T-helper 1 cell (primary cell): ENCODE measurements at places on chromosomes 7 and 10.

- peak; percentile 9 for DNase-seq
These were observed 9.5 kb downstream of the RNF32 start for GRCh38 chr7:156650042-156650441.

DNA sequence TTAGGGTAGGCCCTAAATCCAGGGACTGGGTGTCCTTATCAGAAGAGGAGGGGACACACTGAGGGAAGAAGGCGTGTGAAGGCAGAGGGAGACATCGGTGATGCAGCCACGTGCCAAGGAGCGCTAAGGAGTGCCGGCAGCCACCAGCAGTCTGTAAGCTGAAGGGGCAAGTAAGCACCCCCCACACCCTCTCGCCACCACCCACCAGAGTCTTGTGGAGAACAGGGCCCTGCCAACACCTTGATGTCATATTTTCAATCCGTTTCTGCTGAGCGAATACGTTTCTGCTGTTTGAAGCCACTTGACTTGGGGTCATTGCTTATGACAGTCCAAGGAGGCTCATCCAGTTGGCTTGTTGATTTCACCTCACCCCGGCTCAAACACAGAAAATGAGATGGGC is 37.9 kb downstream of the RGS10 start:
- no peak for DNase-seq

DNA sequence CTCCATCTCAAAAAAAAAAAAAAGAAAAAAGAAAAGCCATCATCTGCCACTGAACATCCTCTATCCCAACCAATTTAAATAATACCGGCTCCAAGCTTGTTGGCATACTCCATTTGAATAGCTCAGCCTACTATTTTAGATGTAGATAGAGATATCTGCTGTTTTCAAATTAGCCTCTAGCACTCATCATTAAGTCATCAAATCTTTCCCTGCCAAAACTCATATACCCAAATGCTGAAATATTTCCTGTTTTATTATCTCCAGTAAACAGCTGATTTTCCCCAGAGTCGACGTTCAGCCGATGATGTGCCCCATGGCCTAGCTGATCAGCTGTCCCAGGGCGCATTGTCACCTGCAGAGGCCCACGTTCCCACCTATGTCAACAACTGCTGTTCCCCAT is 34.5 kb upstream of the FRMD4A start:
- no peak for DNase-seq

- no peak for DNase-seq
These were observed 106.3 kb downstream of the GRK5 start for GRCh38 chr10:119313644-119314043.

DNA sequence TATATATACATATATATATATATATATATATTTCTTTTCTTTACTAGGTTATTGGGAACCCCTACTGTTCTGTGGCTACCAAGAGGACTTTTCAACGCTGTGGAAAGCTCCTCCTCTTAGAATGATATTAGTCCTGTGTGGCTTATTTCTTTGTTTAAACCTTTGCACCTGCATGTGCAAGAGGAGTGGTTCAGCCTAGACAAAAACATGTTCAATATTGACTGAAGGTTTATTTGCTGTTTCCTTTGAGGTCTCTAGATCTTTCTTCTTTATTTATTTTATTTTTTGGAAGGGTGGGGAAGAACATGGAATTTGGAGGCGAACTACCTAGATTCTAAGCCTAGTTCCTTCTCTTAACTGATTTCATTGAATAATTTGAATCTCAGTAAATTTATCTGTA is 118.1 kb downstream of the GNAT3 start:
- no peak for DNase-seq

- DNase-seq = no peak
These were observed 252.7 kb upstream of the PITRM1 start for GRCh38 chr10:3425261-3425660.

GRCh38 chr7:87591211-87591610 is 9.5 kb downstream of the ABCB1 start:
- DNase-seq = no peak
